Kasumi-1 (cell line): ENCODE measurements at places on chromosomes 13 and 19.
A peak's percentile ranks its signal among the peaks of the same experiment; 100 is the strongest.

DNA sequence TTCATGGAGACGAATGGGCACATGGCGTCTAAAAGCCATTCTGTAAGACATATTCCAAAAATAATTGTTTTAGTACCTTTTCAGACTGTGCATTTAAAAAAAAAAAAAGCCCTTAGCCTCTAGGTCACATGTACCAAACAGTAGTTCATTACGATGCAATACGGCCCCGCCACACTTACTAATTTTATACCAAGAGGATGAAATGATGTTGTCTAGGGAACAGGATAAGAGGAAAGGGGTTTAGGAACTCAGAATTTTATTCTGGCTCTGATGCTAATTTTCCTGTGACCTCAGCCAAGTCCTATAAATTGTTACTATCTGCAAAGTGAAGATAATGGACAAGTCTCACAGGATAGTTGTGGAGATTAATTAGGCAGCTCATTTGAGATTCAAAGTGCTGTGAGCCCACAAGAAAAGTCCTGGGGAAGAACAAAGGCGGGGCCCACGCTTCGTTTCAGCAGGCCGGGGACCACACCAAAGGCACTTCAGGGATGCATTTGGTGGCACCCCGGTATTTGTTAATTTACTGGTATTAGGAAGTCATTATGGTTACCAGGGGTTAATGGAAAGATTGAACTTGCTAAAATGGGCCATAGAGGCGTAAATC is 511.1 kb downstream of the IRS2 start:
- no peak for DNase-seq

GRCh38 chr19:32542477-32543108 is 38.4 kb upstream of the PDCD5 start:
- DNase-seq = no peak

GRCh38 chr19:33622505-33622808 is 704 bp downstream of the CHST8 start:
- no peak for DNase-seq

- no peak for DNase-seq
Observed at GRCh38 chr13:25879466-25879865, 172.3 kb downstream of the SHISA2 start.

- no peak for DNase-seq
Observed at GRCh38 chr13:108984251-108984920, 355.0 kb downstream of the MYO16 start.

DNA sequence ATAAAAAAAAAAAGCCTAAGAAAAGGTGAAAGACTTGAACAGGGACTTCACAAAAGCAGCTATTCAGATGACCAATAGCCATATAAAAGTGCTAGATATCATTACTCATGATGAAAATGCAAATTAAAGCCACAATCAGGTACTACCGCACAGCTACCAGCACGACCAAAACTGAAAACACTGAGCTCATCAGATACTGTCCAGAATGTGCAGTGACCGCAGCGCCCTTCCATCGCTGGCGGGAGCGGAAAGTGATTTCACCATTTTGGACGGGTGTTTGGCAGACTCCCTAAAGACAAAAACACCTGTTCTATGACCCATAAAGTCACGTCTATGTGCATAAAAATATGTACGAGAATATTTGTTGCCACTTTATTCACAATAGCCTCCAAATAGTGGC is 60.7 kb downstream of the SLC6A16 start:
- no peak for DNase-seq

- DNase-seq = no peak
Observed at GRCh38 chr19:18587561-18587960, 1.0 kb upstream of the REX1BD start.

DNA sequence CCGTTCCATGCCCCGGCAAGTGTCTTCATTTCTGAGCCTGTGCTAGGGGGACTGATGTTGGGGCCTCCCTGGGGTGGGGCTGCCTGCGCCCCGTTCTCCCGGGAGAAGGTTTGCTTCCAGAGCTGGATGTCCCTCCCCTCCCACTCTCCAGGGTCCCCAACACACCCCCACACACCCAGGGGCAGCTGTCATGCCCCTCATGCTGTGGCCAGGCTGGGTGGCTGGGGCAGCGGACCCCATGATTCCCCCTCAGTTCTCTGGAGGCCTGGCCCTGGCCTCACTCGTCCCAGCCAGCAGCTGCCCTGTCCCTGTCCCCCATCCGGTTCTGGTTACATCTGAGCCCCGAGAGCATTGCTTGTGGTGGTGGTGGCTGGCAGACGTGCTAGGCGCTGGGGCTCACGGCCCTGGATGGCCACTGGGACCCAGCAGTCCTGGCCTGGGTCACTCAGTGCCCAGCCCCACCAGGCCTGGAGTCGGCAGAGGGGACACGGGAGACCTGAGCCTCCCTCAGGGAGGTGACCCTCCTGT is 184.8 kb downstream of the KDM4B start:
- no peak for DNase-seq

DNA sequence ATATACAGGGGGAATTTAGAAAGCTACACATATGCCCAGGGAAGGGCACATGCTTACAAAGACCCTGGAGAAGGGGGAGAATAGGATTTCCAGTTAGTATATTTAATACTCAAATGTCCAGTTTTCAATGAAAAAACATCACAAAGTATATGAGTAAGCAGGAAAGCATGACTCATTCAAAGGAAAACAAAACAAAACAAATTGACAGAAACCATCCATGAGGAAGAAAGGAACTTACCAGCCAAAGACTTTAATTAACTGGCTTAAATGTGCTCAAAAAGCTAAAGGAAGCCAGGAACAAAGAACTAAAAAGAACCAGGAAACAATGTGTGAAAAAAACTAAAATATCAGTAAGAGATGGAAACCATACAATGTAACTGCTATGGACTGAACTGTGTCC is 716.2 kb upstream of the ARGLU1 start:
- DNase-seq = no peak

DNA sequence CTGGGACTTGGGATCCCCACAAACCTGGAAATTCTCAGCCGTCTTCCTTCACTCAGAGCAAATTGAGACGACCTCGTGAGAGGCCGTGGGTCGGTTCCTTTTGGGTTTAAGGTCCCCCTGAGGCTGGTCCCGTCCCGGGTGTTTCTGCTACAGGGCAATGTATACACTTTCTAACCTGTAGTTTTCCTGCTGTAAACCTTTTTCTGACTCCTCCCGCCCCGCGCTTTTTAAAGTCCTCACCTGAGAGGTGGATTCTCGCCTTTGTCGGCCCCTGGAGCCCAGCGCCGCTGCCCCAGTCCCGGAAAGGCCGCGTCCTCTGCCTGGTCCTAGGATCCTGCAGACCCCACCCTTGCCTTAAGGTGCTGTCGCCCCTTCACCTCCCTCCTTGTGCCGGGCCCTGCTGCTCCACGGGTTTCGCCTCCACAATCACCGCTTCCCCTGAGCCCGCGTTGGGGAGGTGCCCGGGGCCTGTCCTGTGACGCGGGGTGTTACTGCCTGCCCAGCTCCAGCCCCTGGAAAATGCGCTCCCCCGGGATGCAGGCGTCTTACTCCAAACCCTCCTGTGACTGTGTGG is 391 bp downstream of the ZNF761 start:
- DNase-seq = no peak

DNA sequence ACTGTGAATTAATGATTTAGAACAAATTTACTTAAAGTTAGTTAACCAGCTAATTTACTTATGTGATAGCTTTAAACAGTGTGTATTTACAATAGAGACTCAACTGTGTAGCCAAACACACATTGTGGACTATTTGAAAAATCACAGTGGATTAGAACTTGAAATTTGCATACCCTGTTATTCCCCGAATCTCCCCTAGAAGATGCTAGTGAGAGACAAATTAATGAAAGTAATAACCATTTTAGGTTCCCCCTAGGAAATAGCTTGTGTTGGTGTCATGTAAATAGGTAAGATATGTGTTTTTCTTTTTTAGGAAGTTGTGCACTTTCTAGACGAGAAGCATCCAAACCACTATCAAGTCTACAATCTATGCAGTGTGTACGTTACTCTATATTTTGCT is 98.5 kb downstream of the C1QTNF9 start:
- peak; percentile 7 for DNase-seq

- DNase-seq = no peak
Observed at GRCh38 chr13:31224963-31225559, 25.3 kb downstream of the B3GLCT start.

GRCh38 chr19:6030214-6030507 is 52.2 kb upstream of the RANBP3 start:
- DNase-seq = no peak

- DNase-seq = no peak
Observed at GRCh38 chr19:48216933-48217332, 38.8 kb downstream of the CARD8 start.

DNA sequence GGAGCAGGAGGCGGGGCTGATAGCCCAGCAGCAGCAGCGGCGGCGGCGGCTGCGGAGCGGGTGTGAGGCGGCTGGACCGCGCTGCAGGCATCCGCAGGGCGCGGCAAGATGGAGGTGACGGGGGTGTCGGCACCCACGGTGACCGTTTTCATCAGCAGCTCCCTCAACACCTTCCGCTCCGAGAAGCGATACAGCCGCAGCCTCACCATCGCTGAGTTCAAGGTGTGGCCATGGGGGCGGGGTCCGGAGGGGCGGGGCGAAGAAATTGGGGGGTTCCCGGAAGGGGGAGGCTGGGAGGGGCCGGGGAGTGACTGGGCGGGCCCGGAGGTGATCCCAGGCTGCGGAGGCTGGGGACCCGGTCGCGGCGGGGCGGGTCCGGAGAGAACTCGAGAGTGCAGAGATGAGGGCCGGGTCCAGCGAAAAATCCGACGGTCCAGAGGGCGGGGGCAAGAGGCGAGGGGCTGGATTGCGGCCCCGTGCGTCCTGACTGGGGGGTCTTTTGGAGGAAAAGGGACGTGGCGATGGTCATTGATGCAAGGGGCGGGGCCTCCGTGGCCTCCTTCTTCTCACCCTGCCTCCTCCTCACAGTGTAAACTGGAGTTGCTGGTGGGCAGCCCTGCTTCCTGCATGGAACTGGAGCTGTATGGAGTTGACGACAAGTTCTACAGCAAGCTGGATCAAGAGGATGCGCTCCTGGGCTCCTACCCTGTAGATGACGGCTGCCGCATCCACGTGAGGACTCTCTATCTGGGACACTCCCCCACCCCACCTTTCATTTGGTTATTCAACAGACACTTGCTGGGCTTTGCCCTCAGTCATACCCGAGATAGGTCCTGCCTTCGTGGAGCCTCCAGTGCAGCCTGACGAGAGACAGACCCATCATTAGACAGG is at the start of gene TBCB:
Gene TBCB, plus strand, starts transcription at position 16 of the 891 bp plus-strand sequence. Its CDS starts 93 bp downstream, at position 109.
- DNase-seq = peak; percentile 54

DNA sequence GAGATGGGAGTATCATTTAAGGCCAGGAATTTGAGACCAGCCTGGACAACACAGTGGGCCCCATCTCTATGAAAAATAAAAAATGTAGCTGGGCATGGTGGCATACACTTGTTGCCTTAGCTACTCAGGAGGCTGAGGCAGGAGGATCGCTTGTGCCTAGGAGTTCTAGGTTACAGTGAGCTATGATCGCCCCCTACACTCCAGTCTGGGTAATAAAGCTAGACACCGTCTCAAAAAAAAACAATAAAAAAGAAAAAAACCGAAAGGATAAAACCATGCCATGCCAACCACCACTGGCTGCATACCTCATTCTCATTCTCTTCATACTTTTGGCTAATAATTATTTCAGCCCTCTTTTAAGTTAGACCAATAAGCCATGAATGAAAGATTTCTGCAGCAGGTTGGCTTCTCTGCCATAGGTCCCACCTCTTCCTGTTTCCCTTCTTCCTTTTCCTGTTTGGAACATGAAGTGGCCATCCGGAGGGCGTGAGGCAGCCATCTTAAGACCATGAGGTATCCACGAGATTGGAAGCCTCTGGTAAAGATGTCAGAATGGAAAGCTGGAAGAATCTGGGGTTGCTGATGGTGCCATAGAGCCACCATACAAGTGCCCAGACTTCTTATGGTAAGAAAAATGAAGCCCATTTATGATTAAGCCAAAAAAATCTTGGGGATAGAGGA is 171.3 kb downstream of the CACNA1A start:
- DNase-seq = no peak

- no peak for DNase-seq
Observed at GRCh38 chr19:17214508-17215126, 540 bp upstream of the USE1 start.

GRCh38 chr13:112462408-112462807 is 86.3 kb downstream of the SPACA7 start:
- no peak for DNase-seq

GRCh38 chr13:76523740-76524340 is 362.4 kb downstream of the KCTD12 start:
- DNase-seq = no peak

DNA sequence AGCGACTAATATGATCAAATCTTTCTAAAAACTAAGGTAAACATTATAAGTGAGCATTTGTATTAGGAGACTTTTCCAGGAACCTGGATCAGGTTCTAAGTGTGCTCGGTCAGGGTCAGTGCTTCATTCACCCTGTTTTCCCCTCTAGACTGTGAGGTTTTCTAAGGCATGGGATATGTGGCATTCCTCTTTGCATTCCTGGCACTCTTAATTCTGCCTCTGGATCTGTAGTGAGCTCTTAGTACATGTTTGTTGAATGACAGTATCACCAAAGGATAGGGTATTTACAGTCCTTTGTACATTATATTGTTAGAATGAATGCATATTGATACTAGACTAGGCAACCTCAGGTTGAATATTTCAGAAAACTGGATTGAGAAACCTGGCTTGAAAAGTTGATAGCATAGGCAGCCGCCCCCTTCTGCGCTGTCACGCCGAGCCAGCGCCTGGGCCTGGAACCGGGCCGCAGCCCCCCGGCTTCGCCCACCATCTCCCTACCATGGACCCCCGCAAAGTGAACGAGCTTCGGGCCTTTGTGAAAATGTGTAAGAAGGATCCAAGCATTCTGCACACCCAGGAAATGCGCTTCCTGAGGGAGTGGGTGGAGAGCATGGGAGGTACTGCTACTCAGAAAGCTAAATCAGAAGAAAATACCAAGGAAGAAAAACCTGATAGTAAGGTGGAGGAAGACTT is 156.5 kb downstream of the KCNRG start:
- DNase-seq = no peak

DNA sequence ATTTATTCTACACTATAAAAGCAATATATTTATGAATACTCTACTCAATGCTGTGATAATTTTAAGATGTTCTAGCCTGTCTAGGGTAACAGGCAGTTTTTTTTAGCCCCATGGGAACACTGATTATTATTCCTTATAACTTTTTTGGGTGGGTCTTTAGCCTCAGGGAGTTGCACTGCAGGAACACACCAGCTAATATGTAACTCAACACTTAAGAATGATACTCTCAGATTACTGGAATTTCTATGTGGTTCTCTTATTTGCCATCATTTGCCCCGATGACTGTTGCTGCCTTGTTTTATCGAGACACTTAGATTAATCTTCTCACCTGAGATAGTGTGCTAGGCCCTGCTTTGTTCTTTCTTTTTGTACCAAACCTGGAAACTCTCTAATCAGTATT is 396.9 kb upstream of the SLITRK1 start:
- no peak for DNase-seq

DNA sequence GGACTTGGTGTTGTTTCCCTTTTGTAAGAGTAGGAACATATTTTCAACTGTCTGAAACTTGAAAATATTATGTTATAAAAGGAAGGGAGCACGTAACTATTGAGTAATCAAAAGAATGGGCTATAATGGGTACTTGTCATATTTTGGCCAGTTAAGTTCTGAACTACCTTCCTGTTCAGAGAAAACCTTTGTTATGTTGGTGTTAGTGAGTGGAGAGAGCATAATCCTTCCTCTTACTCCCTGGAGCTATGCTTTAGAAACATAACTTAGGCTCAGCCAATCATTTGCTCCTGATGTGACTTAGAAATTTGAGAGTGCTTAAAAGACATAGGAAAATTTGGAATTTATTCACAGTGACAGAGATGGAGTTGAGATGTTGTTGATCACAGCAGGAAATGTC is 482.5 kb upstream of the SPRY2 start:
- DNase-seq = no peak
